Fibroblast of skin of left biceps (primary cell): ENCODE measurements at places on chromosomes 4 and X.

- peak; percentile 12 for DNase-seq
Measured at GRCh38 chr4:170931321-170931720, 841.6 kb upstream of the AADAT start.

DNA sequence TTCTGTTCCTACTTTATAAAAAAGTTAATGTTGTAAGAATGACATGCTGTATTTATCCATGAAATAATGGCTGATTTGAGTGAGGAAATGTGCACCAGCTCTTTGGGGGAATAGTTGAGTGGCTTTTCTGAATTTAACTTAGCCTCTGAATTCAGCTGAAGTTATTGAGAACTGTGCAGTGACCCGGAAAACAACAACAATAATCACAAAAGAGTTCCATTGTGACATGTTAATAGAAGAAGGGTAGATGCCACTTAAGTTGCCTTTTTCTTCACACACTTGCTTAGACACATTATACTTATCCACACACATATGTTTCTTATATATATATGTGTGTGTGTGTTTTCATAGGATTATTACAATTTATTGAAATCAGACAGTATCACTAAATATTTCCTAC, 301.2 kb downstream of the BMPR1B start:
- no peak for DNase-seq

DNA sequence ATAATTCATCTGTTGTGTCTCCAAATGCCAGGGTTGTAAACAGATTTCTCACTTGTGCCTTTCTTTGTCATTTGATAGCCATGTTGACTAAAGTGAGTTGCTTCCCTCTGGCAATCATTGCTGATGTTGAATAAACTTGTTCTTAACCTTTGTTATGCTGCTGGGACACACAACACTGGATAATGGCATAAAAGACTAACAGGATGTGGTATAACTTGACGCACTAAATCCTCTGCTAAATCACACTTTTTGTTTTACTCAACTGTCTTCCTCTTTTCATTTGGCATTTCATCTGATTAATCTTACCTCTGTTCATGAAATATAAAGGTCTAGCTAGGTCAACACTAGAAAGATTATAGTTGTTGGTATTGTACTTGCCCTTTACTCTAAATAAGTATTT, 17.6 kb upstream of the CXCL5 start:
- DNase-seq: no peak

DNA sequence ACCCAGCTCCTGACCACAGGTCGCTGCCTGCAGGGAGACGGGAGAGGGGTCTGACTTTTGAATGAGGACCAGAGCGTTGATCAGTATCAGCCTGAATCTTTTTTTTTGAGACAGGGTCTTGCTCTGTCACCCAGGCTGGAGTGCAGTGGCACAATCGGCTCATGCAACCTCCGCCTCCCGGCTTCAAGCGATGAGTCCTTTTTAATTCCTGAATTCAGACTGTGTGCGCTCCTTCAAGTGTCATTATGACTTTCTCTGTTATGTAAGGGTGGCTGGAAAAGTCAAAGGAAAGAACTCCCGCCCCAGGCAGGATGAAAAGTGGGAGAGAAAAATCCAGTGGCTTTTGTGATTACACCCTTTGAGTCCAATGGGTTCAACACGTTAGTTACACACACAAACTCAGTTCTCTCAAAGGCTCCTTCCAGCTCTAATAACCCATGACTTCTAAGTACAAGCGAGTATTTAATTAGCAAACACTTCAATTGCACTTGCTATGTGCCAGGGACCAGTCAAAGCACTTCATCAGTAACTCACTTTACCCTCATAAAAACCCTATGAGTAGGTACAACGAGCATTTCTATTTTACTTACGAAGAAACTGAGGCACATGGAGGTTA, 44.4 kb downstream of the PDHA1 start:
- no peak for DNase-seq

- DNase-seq: no peak
Measured at GRCh38 chr4:23036503-23036902, 343.8 kb downstream of the GBA3 start.

GRCh38 chrX:154775419-154776349, 13.0 kb downstream of the DKC1 start:
- no peak for DNase-seq
